SJCRH30 (cell line): ENCODE measurements at places on chromosomes 11 and 22. TPM values are rescaled to one million over a fixed set of nuclear protein-coding genes. Genes with fewer than 3 reads are reported as not detected.

Gene USH1C
- 0.35 and 0.47 TPM in 2 replicates for total RNA-seq

Gene HBB
- not detected in 2 replicates for total RNA-seq

Gene VPREB1
- total RNA-seq = not detected in 2 replicates

Gene STIM1
- total RNA-seq = 12.9 and 14.7 TPM in 2 replicates

Gene MPEG1
- total RNA-seq = not detected in 2 replicates

Gene CTSW
- total RNA-seq = not detected in 2 replicates

Gene OR52A1
- total RNA-seq = not detected in 2 replicates

Gene BET1L
- total RNA-seq = 20.8 and 22.6 TPM in 2 replicates

- no peak for DNase-seq
Observed at GRCh38 chr22:47445716-47446290, 683.4 kb downstream of the TBC1D22A start.

GRCh38 chr11:19187114-19187832 lies 14.5 kb downstream of the CSRP3 start:
- DNase-seq = no peak

DNA sequence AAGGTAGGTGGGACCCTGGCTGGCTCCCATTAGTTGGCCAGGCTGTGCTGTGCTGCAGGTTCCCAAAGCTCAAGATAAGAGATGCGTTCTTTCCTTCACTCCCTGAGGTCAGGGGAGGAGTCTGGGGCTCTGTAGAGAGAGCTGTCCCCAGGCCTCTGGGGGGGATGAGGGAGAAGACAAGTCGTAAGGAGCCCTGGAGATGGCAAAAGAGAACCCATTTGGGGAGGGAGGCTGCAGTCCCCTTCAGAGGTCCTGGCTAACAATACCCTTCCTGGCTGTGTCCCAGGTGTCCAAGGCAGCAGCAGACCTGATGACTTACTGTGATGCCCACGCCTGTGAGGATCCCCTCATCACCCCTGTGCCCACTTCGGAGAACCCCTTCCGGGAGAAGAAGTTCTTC lies 916 bp downstream of the GNG3 start:
- DNase-seq = no peak

DNA sequence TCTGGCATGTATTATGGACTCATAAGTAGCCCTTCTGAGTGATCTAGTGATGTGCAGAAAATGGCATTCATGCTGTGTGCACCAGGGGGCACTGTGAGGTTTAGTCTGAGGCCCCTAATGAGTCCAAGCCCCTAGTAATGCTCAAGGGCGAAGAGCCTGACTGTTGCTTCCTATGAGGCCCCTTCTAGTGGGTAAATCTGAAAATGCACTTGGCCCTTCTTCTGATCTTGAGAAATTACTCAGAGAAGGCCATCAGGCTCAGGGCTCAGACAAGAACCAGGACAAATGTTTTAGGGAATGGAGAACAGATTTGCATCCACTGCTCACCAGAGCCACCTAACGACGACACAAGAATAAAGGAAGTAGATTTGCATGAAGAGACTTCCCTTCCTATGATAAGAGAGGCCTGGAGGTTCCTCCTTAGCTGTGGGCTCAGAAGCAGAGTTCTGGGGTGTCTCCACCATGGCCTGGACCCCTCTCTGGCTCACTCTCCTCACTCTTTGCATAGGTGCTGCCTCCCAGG lies 75.8 kb downstream of the GGTLC2 start:
- DNase-seq = peak; percentile 42

DNA sequence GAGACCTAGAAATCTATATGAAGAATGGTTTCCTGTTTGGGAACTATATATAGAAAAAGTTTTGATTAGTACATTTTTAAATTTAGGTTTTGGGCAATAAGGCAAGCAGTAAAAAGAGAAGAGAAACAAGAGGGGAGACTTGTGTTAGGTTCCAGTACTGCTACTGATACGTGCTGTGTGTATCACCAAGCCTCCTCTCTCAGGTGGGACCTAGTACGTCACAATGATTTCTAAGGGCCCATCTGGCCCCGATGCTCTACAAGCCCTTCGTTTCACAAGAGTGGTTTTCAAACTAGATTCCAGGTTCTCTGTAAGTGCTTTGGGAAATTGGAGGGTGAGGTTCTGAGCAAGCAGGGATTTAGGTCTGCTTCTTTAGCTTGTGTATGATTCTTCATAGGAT lies 39.2 kb downstream of the USP35 start:
- no peak for DNase-seq

DNA sequence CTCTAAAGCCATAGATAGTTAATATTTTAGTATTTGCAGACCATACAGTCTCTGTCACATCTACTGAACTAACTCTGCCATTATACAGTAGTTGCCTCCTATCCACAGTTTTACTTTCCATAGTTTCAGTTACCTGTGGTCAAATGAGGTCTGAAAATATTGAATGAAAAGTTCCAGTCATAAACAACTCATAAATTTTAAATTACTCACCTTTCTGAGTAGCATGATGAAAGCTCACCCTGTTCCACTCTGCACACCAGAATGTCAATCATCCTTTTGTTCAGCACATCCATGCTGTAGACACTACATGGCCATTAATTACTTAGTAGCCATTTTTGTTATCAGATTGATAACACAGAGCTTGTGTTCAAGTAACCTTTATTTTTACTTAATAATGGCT lies 51.7 kb upstream of the ME3 start:
- no peak for DNase-seq

GRCh38 chr22:38484244-38484643 lies 16.3 kb downstream of the KDELR3 start:
- DNase-seq = no peak

DNA sequence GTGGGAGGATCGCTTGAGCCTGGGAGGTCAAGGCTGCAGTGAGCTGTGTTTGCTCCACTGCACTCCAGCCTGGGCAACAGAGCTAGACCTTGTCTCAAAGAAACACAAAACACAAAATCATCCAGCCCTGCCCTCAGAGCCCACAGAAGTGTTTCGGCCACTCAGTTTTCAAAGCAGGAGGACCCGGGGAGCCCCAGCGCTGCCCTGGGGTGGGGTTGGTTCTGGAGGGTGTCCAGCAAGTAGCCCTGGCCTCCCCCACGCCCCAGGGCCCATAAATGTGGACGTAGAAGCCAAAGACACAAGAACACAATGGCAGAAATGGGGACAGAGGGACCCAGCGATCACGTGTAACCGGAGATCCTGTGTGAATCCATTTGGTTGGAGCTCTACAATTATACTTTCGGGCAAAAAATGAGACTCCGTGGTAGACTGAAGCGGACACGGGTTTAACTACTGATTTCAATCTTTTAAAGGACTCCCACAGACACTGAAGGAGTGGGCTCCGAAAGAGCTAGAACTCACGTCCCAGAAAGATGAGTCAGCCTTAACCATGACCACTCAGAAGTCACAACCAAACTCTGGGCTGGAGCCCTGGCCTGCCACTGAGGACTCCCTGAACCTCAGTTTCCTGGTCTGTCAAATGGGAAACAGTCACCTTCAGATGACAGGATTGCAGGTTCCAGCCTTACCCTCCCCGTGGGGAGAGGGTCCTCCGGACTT lies 9.0 kb upstream of the CYTH4 start:
- no peak for DNase-seq

DNA sequence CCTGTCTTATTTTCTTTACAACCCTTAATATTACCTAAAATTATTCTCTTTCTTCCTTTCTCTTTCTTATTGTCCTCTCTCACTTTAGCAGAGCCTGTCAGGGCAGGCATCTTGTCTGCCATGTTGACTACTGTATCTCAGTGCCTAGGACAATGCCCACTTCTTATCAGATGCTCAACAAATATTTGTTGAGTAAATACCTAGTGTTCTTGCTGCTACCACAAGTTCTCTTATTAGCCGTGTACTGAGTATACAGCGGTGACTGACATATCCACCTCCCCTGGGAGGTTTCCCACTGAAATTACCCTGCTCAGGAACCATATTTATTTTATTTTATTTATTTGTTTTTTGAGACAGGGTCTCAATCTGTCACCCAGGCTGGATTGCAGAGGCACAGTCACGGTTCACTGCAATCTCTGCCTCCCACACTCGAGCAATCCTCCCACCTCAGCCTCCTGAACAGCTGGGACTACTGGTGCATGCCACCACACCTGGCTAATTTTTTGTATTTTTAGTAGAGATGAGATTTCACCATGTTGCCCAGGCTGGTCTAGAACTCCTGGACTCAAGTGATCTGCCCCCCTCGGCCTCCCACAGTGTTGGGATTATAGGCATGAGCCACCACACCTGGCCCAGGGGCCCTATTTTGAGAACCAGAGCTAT lies 6.7 kb downstream of the HPX start:
- no peak for DNase-seq

GRCh38 chr11:15905366-15906104 lies 450.8 kb downstream of the SOX6 start:
- no peak for DNase-seq

- no peak for DNase-seq
Observed at GRCh38 chr11:64843686-64844329, 645 bp downstream of the CDC42BPG start.

DNA sequence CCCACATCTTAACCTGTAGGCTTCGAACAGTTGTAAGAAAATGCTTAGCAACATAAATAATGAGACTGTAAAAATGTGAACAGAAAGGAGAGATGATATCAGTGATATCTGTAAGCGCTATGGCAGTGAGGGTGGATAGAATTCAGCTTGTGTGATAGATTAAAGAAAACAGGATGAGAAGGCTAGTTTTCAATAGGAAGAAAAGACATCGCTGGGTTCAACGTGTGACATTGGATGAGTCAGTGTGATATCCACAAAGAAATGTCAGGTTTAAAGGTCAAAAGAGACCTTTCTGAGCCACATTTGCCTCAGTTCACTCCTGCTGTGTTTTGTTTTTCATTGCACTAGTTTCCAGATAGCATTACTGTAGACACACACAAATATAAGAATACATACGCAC lies 13.7 kb upstream of the RFPL3 start:
- no peak for DNase-seq

DNA sequence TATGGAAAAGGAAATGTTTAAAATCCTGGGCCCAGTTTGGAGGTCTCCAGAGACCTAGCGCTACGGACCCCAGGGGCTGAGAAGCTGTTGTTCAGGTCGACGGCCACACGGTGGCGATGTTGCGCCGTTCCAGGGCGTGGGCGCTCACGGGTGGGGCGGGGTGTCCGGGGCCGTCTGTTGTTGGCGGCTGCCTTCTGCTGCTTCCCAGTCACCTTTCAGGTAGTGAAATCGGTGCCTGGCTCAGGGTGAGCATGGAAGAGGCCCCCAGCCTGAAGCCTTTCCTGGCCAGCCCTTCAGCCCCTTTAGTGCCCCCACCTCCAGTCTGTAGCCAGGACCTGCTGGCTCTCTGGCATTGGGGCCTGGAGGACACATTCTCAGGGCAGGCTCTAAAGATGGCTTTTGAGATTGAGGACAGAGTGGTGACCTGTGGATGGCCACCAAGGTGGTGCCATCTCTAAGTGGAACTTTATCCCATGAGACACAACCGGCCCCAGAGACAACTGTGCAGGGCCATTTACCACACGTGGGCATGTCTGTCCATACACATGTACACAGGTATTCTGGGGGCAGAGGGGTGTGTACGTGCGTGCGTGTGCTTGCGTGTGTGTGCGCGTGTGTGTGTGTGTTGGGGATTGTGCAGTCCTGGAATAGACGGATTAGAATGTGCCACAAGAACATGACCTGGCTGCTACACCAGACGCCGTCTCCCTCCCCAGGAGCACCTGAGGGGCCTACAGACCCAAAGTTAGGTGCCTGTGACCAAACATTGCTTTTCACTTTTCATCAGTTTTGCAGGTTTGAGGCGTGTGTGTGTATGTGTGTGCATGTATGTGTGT lies 53.8 kb downstream of the ST14 start:
- DNase-seq = peak; percentile 67

DNA sequence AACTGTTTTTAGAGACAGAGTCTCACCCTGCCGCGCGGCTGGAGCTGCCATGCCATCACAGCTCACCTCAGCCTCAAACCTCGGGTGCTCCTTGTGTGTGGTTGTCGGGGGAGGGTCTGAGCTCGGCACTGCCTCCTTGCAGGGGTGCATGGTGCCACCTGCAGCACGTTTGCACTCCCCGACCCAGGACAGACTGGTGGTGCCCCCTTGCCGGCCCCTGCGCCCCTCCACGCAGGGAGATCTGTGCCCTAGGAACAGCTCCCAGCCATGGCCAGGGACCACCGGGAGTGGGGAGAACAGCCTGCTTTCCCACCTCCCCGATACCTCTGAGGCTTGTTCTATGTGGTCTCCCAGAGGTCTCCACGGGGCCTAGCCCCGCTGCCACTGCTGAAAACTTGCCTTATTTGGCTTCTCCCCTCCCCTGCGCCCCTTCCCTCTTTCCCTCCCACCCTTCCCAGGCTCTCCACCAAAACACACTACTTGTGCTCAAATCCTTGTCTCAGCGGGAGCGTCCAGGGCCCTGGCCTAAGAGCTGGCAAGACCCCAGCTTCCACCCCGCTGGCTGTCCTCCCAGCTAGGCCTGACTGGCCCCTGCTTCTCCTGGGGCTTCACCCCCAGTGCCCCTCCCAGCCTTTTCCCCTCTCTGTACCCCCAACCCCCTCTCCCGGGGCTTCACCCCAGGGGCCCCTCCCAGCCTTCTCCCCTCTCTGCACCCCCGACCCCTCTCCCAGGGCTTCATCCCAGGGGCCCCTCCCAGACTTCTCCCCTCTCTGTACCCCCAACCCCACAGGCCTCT lies 13.4 kb upstream of the TPCN2 start:
- no peak for DNase-seq

GRCh38 chr11:27427183-27427980 lies 45.2 kb downstream of the LGR4 start:
- DNase-seq = no peak

GRCh38 chr11:102272047-102272824 lies 45.0 kb upstream of the BIRC3 start:
- no peak for DNase-seq

- no peak for DNase-seq
Observed at GRCh38 chr11:116138280-116138679, 634.1 kb upstream of the CADM1 start.

DNA sequence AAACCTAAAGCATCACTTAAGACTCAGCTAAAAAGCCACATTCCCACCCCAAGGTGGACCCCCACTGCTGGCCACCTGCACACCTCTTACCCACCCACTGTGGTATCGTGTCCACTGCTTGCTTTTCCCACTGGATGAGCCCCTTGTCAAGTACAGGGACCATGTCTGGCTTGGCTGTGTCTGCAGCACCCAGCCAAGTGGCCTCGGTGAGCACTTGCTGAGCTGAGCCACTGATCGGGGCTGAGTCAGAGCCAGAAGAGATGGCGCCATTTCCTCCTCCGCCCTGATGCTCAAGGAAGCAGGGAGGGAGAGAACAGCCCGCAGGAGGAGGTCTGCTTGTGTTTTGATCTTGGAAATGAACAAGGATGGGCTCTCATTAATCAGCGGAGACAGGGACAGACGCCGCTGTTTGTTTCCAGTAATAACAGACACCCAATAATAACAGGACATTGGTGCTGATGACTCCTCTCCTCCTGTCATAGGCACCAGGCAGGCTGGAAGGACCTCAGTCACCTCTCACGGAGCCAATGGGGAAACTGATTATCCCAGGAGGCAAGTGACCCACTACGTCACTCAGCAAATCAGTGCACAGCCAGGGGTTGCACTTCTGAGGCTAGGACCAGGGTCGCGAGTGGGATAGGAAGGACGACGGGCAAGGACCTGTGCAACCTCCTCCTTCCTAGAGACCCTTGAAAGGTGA lies 85.2 kb upstream of the RTL6 start:
- DNase-seq = no peak

- no peak for DNase-seq
Observed at GRCh38 chr11:128624269-128625175, 37.2 kb upstream of the ETS1 start.

- no peak for DNase-seq
Observed at GRCh38 chr11:116278076-116278475, 494.7 kb downstream of the BUD13 start.

- no peak for DNase-seq
Observed at GRCh38 chr22:19554834-19555404, 30.7 kb upstream of the CLDN5 start.

GRCh38 chr11:59205648-59206047 lies 7.1 kb downstream of the MPEG1 start:
- no peak for DNase-seq
